Brain pericyte (primary cell): ENCODE measurements at places on chromosomes 4 and X.

- no peak for DNase-seq
These were observed 63.8 kb upstream of the TAPT1 start for GRCh38 chr4:16289897-16290554.

- DNase-seq: no peak
These were observed 855.0 kb upstream of the GRID2 start for GRCh38 chr4:91448668-91449330.

- no peak for DNase-seq
These were observed 142.4 kb upstream of the CPXCR1 start for GRCh38 chrX:88604433-88605221.

GRCh38 chrX:85111347-85111746 lies 107.7 kb downstream of the APOOL start:
- no peak for DNase-seq

DNA sequence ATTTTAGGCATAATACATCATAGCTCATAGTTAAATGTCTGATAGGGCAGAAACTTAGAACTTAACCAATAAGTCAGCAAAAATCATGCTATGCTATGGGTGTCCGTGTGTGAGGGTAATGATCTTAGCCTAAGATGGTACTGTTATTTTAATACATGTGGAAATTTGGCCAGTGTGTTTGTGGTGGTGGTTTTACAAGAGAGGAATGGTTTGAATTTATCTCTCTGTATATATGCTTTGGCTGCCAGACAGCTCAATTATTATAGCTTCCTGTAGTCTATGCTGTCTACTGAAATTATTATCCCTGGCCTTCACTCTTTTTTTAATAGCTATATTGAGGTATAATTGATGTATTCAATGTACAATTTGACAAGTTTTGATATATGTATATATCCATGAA lies 21.3 kb downstream of the ZNF330 start:
- no peak for DNase-seq

GRCh38 chrX:47489507-47490275 lies 6.7 kb upstream of the ZNF41 start:
- no peak for DNase-seq

- no peak for DNase-seq
These were observed 1049.1 kb upstream of the TENM3 start for GRCh38 chr4:181194096-181194495.

DNA sequence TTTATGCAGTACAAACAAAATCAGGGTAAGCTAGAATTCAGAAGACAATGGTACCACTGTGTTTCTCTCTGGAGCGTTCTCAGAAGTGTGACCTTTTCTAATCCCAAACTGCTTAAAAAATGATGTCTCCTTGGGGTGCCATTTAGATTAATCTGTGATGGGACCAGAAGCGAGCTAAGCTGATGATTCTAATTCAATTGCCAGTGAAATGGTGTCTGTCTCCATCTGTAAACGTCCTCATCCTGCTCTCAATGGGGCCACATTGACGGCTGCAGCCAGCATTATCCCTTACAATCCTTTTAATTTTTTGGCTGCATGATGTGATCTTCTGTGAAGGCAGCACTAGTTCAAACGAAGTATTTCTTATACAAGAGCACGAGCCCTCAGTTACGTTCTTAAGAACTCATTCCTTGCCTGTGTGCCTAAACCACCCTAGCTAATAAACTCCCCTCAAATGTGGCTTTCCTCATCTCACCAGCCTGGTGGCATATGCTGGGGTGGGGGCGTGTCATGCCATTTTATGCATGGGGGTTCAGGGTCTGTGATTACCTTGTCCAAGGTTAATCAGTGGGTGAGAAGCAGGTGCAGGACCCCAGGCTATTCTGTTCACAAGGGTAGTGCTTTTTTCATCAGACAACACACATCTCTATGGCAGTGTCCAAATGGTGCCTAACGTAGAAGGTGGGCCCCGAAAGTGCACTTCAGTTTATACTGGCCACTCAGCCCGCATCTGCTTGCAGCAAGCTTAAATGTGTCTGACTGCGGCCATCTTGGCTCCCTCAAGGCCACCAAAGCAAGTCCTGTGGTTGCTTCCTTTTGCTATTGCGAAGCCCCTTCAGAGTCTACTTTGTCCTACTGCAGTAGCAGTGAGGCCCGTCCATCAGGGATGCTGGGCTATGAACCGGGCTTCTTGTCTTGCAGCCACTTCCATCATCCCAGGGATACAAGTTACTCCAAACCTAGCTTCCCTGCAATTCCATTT lies 45.7 kb upstream of the SLC2A9 start:
- DNase-seq: no peak

DNA sequence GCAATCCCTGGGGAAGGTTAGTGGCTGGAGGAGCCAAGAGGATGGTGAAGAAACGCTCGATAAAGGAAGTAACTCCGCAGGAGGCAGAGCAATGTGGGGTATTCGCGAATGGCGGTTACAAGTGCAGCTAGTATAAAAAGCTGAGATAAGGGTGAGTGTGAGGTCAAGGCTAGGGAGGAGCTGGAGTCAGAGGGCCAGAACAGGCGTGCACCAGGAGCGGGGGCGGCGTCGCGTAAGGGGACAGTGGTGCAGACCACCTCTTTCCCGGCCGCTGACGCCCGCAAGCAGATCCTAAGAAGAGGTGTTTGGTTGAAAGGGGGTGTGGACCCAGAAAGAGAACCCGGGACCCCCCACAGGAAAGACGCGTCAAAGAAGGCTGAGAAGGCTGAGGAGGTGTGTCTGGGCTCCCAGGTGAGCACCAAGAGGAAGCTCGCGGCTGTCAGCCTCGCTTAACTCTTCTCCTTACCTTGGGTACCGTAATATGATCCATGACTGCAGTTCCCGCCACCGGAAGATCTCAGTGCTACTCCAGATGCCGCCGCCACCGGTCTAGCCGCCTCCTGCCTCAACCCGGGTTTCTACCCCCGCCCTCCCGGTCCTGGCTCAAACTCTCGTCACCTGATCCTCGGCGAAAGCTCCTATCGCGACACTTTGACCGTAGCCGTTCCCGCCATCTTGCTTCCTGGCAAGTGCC lies at the start of gene MTMR8:
TSS of gene MTMR8 (minus strand) at position 579 of the 694 bp plus-strand sequence. CDS start at position 490, 89 bp downstream.
- peak; percentile 1 for DNase-seq

GRCh38 chr4:30380404-30380998 lies 339.7 kb upstream of the PCDH7 start:
- DNase-seq: peak; percentile 5

- DNase-seq: no peak
These were observed 90.6 kb downstream of the FHDC1 start for GRCh38 chr4:153026591-153027346.

DNA sequence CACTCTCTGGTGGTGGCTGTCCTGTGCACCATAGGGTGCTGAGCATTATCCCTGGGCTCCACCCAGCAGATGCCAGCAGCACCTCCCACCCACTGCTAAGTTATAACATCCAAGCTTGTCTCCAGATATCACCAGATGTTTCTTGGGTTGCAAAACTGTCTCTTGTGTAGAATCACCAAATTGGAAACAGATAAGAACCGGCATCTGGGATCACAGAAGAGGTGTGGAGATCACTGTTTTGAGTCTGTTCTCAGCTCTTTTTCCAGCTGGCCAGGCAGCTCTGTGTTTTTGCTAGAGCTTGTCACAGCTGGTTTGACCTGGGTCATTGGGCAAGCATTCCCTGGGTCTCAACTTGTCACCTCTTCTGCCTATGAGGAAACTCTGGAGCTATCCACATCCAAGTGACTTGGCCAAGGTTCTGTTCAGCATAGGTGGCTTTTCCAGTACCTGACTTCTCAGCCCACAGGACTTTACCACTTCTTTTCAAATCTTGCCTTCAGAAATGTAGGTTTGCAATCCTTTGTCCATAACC lies 15.3 kb upstream of the PUDP start:
- no peak for DNase-seq
